ENCODE measurements at places on chromosomes 16 and 17. TPM values are rescaled to one million over a fixed set of nuclear protein-coding genes. Genes with fewer than 3 reads are reported as not detected.

CA4 gene
- total RNA-seq, result not detected

XAF1 gene
- not detected for total RNA-seq

SALL1 gene
- 3.4 TPM for total RNA-seq

KRTAP4-6 gene
- total RNA-seq, result not detected

CSF3 gene
- not detected for total RNA-seq

ITGA3 gene
- total RNA-seq, result 839 TPM

ARHGAP27 gene
- 9.5 TPM for total RNA-seq

KRTAP1-1 gene
- total RNA-seq, result not detected

PLEKHG4 gene
- 0.14 TPM for total RNA-seq

MFSD11 gene
- total RNA-seq, result 24.9 TPM

LGALS9 gene
- total RNA-seq, result 1.4 TPM

MGRN1 gene
- total RNA-seq, result 28.2 TPM

SOCS3 gene
- 60.2 TPM for total RNA-seq

DOC2B gene
- total RNA-seq, result 0.14 TPM

GDE1 gene
- total RNA-seq, result 77.4 TPM

KRTAP4-1 gene
- total RNA-seq, result 0.26 TPM

MT1A gene
- total RNA-seq, result not detected

ULK2 gene
- 18.8 TPM for total RNA-seq

NEUROD2 gene
- not detected for total RNA-seq

WNT9B gene
- total RNA-seq, result not detected

CCDC92B gene
- total RNA-seq, result not detected

PIMREG gene
- 96.3 TPM for total RNA-seq

KRTAP9-4 gene
- total RNA-seq, result not detected

BBS2 gene
- 57.6 TPM for total RNA-seq

FOXF1 gene
- 2.1 TPM for total RNA-seq

KIF18B gene
- 16.3 TPM for total RNA-seq

NPIPB9 gene
- total RNA-seq, result not detected

FMNL1 gene
- 44.8 TPM for total RNA-seq

KRT33A gene
- total RNA-seq, result not detected

SOX9 gene
- 26.1 TPM for total RNA-seq

PPY gene
- total RNA-seq, result not detected

MPO gene
- total RNA-seq, result not detected

C1QTNF8 gene
- 2.9 TPM for total RNA-seq

RHOT2 gene
- total RNA-seq, result 41.2 TPM

ATAD5 gene
- total RNA-seq, result 8.9 TPM

PLXDC1 gene
- 2.1 TPM for total RNA-seq

HOXB2 gene
- 30.6 TPM for total RNA-seq

NAA60 gene
- total RNA-seq, result 11.4 TPM

CRYBA1 gene
- total RNA-seq, result not detected

TP53TG3C gene
- not detected for total RNA-seq

MYH2 gene
- 0.12 TPM for total RNA-seq

DNAJA3 gene
- total RNA-seq, result 91.9 TPM

UBE2G1 gene
- total RNA-seq, result 79.0 TPM

TTLL6 gene
- total RNA-seq, result not detected

FA2H gene
- 0.03 TPM for total RNA-seq

RBFOX1 gene
- total RNA-seq, result not detected

MLYCD gene
- 3.1 TPM for total RNA-seq

LRRC46 gene
- total RNA-seq, result 1.6 TPM

ABCA8 gene
- total RNA-seq, result not detected

MMP15 gene
- total RNA-seq, result 8.0 TPM

All from A172 (cell line).